ENCODE measurements at places on chromosomes 16 and 17.

- DNase-seq, result no peak
Observed at GRCh38 chr16:85436636-85437165, 176.4 kb upstream of the GSE1 start.

DNA sequence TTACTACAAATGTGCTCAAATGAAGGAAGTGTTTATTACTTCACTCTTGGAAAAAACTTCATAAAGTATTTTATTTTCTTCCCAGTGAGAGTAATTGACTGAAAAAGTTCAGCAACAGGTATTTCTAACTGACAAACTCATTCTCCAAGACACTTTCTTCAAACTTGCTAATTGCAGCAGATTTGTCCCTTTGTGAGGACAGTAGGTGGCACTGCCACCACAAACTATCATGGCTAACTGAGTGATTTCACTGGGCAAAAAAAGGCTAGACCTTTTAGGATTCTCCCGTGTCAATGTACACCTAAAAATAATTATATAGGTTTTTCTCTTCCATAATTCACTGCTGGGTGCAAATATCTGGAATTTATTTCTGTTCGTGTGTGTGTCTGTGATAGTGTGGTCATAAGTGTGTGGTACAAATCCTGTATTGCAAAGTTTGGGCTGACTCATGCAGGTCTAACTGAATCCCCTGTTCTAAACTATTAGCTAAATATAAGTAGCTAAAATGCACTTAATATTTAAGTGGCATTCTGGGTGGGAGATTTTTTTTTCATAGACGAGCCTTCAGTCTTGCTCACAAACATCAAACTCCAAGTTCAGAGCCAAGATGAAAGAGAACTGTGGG is 3.9 kb downstream of the HS3ST3A1 start:
- peak; percentile 44 for DNase-seq

GRCh38 chr17:48378708-48379392 is 51.2 kb downstream of the SKAP1 start:
- no peak for DNase-seq

DNA sequence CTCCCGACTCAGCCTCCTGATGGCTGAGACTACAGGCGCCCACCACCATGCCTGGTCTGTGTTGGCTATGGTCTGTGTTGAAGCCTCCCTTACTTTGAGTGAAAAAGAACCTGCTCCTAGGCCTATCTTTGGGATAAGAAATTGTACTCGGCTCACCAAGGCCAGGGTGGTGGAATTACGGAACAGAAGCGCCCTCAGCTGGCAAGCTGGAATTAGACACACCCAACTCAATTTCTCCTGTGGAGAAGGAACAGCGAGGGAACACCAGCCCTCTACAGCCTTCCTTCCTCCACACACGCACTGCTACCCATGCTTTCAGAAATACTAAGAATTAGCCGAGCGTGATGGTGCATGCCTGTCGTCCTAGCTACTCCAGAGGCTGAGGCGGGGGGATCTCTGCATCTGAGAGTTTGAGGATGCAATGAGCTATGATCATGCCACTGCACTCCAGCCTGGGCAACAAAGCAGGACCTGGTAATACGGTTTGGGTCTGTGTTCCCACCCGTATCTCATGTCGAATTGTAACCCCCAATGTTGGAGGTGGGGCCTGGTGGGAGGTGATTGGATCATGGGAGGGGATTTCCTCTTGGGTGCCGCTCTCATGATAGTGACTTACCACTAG is 40.1 kb upstream of the RBBP6 start:
- peak; percentile 44 for DNase-seq

- DNase-seq, result no peak
Observed at GRCh38 chr17:917391-917811, 62.2 kb downstream of the NXN start.

GRCh38 chr16:30621765-30622164 is 11.6 kb upstream of the ZNF689 start:
- no peak for DNase-seq

- no peak for DNase-seq
Observed at GRCh38 chr17:6912110-6913051, 80.9 kb upstream of the TEKT1 start.

- DNase-seq, result no peak
Observed at GRCh38 chr17:48760411-48760810, 31.9 kb upstream of the HOXB13 start.

GRCh38 chr17:72407336-72407909 is 286.6 kb downstream of the SOX9 start:
- DNase-seq, result peak; percentile 58

GRCh38 chr16:88847654-88848053 is 9.1 kb downstream of the GALNS start:
- DNase-seq, result no peak

GRCh38 chr16:58485184-58485887 is 14.6 kb upstream of the NDRG4 start:
- no peak for DNase-seq

DNA sequence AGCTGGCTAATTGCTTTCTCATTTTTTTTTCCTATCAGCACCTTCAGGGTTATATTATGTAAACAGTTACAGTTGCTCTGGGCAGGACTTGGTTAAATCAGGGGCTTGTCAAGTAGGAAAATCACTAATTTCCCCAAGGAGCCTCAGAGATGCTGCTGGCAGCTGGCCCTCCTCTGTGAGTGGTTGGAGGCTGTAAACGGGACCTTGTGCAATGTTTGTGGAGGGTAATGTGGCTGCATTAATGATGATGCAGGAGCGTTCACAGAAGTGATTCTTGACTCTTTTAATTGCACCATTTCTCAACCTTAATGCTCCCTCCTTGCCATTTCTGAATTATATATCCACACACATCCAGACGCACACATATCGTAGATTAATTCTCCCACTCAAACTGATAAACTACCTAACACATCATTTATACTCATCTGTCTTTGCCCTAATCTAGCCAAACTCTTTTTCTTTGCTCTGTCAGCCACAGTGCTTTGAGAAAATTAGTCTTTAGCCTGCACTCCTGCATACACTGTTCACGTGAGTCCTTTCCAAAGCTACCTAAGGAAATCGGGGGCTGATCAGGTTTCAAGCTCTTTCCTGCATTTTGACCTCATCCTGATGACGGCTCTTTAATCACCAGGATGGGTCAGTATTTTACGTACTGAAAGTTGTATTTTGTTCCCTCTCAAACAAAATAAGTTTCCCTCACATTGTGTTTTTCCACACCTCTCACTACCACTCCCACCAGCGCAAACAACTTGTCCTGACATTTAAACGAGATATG is 154.4 kb upstream of the PIRT start:
- DNase-seq, result no peak

DNA sequence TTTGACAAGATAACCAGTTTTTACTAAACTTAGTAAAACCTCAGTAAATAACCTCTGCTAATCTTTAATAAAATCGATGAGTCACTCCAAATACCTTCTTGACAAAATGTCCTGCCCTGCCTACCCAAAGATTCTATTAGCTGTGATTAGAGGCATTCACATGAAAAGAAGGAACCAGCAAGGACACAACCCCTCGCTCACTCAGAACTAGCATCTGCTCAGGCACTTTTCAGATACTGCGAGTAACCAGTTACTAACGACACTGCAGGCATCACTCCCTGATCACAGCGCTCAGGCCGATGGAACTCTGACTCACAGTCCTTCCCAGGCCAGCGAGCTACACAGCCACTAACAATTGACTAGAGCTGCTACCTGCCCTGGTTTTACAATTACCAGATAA is 24.3 kb downstream of the PELP1 start:
- no peak for DNase-seq

DNA sequence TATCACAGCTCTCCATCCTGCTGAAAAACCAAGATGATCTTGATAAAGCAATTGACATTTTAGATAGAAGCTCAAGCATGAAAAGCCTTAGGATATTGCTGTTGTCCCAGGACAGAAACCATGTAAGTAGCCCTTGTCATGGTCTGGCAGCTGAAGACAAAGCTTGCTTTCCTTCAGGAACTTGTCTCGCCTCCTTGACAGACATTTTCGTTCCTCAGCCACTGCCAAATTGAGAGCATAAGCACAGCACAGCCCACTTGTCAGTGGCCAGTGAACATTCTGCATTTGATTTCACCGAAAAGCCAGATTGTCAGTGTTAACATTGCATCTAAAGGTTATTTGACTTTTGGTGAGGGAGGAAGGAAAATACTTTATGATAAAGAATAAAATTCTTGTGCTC is 35.6 kb downstream of the MAP3K3 start:
- no peak for DNase-seq

DNA sequence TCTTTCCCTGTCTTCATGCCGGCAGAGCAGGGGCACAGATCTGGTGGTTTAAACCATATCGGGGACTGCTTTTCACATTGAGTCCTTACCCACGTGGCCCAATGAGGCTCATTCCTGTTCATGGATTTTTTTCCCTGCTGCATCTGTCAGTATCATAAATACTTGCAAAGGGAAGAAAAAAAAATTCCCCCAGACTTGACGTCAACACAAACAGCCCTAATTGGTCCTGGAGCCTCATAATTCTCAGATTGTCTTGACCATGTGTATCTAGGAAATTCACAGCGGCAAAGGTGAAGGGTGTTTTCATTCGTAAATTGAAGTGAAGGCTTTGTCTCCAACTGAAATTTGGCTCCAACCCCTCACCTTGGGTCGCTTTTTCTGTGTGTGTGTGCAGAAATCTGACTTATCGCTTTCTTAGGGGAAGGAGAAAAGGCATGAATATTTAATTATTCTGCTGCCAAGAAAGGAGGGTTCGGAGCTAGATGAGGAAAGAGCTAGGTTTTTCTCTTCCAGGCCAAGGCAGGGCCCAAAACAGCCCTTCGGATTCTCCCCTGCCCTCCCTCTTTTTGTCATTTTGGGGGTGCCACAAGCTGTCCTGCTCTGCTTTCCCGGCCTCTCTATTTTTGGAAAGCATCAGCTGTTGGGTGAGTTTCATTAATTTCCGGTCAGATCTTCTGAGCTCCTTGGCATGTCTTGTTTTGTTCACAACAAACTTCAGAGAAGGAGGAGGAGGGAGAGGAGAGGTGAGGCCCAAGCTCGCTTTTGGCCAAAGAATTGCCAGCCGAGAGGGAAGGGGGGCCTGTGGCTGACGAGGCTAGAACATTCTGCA is 17.8 kb upstream of the CIBAR2 start:
- no peak for DNase-seq

DNA sequence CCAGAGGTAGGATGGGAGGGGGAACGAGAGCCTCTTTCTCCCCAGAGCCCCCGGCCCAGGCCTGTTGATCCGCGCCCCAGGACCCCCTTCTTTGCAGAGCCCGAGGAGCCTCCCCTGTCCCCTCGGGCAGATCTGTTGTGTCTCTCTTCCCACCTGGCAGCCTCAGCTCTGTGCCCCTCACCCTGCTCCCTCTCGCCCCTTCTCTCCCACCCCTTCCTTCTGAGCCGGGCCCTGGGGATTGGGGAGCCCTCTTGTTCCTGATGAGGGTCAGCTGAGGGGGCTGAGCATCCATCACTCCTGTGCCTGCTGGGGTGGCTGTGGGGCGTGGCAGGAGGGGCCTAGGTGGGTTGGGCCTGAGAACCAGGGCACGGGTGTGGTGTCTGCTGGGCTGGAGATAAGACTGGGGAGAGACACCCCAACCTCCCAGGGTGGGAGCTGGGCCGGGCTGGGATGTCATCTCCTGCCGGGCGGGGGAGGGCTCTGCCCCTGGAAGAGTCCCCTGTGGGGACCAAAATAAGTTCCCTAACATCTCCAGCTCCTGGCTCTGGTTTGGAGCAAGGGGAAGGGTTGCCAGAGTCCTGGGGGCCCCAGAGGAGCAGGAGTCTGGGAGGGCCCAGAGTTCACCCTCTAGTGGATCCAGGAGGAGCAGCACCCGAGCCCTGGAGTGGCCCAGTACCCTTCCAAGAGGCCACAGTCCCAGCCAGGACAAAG is 65.4 kb downstream of the MRC2 start:
- no peak for DNase-seq

DNA sequence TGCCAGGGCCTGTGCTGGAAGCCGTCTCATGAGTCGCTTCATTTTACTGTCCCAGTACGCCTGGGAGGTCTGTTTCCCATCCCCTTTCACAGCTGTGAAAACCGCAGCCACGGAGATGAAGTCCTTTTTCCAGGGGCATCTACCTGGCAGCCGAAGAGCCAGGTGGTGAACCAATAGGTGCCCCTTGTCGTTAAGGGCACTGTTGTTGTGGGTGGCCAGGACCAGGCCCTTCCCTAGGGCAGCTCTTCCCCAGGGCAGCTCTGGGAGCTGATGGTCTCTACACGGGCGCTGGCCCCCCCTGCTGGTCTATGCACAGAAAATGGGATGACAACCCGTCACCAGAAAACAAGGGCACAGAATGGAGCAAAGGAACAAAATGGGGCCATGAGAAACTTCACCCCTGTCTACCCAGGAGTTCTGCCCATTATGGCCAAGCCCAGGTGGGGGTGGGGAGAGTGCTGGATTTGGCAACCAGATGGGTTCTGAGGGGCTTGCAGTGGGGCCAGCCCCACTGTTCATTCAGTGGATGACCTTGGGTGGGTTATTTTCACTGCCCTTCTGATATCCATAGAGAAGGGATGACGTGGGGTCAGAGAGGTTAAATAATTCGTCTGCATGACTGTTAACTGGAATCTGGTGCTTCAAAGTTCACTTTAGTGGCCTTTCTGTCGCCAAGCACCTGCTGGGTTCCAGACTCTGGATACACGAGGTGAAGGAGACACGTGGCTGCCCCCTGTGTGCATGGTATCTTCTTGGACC is 11.5 kb downstream of the RMI2 start:
- DNase-seq, result peak; percentile 68

DNA sequence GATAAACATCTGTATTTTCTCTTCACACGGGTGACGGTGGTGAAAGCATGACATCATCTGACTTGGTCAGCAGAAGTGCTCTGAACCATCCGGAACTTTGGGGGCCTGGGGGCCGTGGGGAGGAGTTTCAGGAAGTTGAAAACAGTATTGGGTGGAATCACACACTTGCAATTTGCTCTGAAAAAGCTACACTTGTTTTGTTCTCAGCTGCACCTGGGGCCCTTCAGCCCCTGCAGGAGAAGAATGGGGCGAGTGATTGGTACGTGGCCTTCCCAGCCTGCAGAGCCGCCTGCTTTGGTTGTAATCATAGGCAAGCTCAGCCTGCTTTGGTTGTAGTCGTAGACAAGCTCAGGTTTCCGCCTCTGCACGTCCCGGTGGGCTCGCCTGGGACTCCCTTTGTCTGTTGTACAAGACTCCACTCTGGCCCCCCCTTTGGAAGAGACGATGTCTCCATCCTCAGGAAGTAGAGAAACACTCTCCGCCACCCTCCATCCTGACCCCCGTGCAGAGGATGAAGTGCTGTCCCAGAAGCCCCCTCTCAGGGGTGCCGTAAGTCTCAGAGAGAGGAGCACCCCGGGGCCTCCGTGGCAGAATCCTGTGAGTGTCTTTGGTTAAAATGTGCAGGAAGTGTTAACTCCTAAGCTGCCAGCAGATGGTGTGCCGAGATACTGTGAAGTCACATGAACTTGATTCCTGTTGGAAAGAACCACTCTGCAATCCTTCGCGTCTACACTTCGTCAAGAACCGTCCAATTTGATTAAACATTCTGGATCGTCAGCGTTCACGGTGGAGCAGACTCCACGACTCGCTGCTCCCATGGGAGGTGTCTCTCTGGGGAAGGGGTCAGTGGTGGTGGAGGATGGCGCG is 5.4 kb downstream of the BANP start:
- peak; percentile 85 for DNase-seq

GRCh38 chr16:85402910-85403692 is 210.0 kb upstream of the GSE1 start:
- no peak for DNase-seq
